ENCODE measurements at places on chromosomes 1 and 21.
A peak's percentile ranks its signal among the peaks of the same experiment; 100 is the strongest.

DNA sequence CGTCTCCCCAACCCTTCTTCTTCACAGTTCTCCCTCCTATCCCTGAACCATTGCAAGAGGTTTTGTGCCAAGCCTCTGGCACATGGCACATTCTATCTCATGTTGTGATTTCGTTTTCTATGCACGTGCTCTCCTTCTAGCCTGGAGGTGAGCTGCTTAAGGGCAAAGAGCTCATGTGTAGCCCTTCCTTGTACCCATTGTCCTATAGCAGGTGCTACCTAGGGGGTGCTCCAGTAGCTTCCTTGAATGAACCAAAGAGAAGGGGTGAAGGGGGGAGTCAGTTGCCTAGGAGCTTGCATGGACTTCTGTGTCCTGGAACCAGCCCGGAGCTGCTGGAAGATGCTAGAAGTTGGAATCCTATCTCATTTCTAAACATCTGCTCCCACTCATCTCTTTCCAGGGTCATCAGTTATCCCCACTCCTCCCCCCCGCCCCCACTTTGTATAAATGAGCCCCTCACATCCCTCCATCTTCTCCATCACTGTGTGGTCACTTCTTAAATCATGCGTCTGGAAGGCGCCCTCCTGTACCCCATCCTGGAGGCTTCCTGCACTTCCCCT, 535 bp upstream of the DISC1 start:
- no peak for DNase-seq

GRCh38 chr1:18573170-18573569, 57.5 kb upstream of the PAX7 start:
- no peak for DNase-seq

GRCh38 chr1:21764615-21765423, 18.1 kb downstream of the USP48 start:
- DNase-seq: no peak

GRCh38 chr1:117669572-117669971, 63.7 kb downstream of the TENT5C start:
- no peak for DNase-seq

GRCh38 chr21:44283948-44284347, 1.7 kb upstream of the AIRE start:
- no peak for DNase-seq

DNA sequence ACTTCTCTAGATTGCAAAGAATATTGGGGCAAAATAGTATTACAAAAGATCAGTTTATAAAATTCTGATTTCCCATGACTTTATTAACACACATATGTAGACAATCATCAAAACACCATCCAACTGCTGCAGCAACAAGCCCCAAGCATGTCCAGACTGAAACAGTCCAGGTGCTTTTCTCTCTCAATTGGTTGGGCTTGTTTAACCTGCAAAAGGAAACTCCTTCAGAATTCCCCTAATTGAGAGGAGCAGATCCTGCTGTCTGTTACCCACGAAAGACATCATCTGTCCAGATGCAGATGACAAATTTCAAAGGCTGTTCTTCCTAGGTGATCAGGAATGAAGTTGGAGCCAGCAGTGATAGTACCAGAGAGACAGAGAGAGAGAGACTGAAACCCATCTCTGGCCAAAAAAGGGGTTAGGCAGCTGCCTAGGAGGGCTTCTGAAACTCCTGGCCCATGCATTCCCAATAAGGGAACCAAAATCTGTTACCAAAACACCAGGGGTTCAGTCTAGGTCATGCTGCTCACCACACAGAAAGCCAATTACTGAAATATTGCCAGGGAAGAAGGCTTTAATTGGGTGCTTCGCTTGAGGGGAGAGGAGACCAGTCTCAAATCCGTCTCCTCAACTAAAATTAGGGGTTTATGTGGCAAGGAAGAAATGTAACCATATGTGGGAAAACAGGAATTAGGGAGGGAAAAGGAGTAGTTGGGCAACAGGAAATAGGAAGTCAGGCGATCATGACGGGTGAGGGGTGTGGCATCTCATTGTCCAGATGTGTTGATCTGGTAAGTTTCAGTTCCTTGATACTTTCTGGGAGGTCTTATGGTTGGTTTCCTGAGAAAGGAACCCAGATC, 34.7 kb upstream of the RGL1 start:
- DNase-seq: peak; percentile 3

Measured in HL-60 (cell line).